Cardiac atrium fibroblast (primary cell): ENCODE measurements at places on chromosomes 4 and X. TPM values are rescaled to one million over a fixed set of nuclear protein-coding genes. Genes with fewer than 3 reads are reported as not detected.

The RASL11B gene
- total RNA-seq, result 0.36 TPM in 1 of 2 replicates, not detected in the other

The PLAC8 gene
- 3.4 TPM in 1 of 2 replicates, not detected in the other for total RNA-seq

The ACTRT1 gene
- not detected in 2 replicates for total RNA-seq

The RAB33A gene
- total RNA-seq, result 0.54 and 0.65 TPM in 2 replicates

The NMU gene
- total RNA-seq, result 0.81 TPM in 1 of 2 replicates, not detected in the other

The ITM2A gene
- 49.3 and 89.3 TPM in 2 replicates for total RNA-seq

The TMEM144 gene
- total RNA-seq, result 1.4 and 7.5 TPM in 2 replicates

The RTL3 gene
- total RNA-seq, result 0.49 TPM in 1 of 2 replicates, not detected in the other

The ANXA10 gene
- 1.6 and 7.0 TPM in 2 replicates for total RNA-seq

The SLC4A4 gene
- 6.0 and 8.1 TPM in 2 replicates for total RNA-seq

The LARP1B gene
- total RNA-seq, result 11.7 and 15.1 TPM in 2 replicates

The CENPE gene
- total RNA-seq, result 2.2 and 4.7 TPM in 2 replicates

The SPACA5 gene
- not detected in 2 replicates for total RNA-seq

The RBMXL3 gene
- total RNA-seq, result not detected in 2 replicates

The GTPBP6 gene
- total RNA-seq, result 33.0 and 41.5 TPM in 2 replicates

The ALAS2 gene
- not detected in 2 replicates for total RNA-seq

The SLC49A3 gene
- total RNA-seq, result 2.5 and 9.9 TPM in 2 replicates

The NSUN7 gene
- not detected in 2 replicates for total RNA-seq

The SAGE1 gene
- not detected in 2 replicates for total RNA-seq

The NXF2 gene
- total RNA-seq, result not detected in 2 replicates

The IQCM gene
- not detected in 2 replicates for total RNA-seq

The GABRB1 gene
- total RNA-seq, result not detected in 2 replicates

The OPHN1 gene
- total RNA-seq, result 1.5 and 4.7 TPM in 2 replicates

The FRAS1 gene
- 8.5 and 10.0 TPM in 2 replicates for total RNA-seq

The PNMA3 gene
- 0.32 TPM in 1 of 2 replicates, not detected in the other for total RNA-seq

The CCDC160 gene
- not detected in 2 replicates for total RNA-seq

The CDKL2 gene
- total RNA-seq, result 0.18 TPM in 1 of 2 replicates, not detected in the other

The ZAR1 gene
- total RNA-seq, result not detected in 2 replicates

The UGT2B15 gene
- total RNA-seq, result not detected in 2 replicates

The TMSB15C gene
- total RNA-seq, result 0.49 and 1.4 TPM in 2 replicates

The PNMA6F gene
- total RNA-seq, result not detected in 2 replicates
